ENCODE measurements at places on chromosomes 4 and X. TPM values are rescaled to one million over a fixed set of nuclear protein-coding genes. Genes with fewer than 3 reads are reported as not detected.

DNA sequence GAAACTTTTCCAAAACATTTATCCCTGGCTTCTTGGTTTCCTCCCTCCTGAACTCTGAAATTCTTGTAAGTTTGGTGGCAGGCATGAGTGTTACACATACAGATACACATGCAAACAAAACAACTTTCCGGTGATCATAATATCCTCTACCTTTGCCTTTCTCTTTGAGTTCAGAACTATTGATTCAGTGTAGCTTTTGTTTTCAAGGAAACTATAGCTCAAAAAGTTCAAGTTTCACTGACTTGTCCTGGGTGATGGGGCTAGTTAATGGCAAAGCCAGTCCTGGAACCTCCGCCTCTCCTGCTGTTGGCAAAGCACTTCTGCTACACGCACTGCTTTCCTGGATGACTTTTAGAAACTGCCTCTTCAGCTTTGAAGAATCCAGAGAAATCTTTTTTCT, 177.3 kb upstream of the FAT1 start:
- DNase-seq, result no peak

EVC gene
- total RNA-seq, result 30.0 TPM

DNA sequence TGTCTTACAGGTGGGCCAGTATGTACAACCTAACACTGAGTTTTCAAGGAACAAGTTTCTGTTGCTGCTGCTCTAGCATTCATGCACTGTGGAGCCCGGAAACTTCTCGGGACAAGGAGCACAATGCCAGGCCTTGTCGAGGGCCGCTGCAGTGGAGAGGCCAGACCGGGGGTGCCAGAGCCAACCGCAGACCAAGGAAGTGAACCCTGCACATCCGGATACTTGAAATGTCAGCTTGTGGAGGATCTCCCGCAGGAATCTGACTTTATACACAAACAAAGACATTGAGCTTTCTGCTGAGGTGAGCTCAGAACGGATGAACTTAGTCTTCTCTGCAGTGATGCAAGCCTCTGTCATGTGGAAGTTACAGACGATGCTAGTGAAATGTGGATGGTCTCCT, 99.5 kb downstream of the ZNF827 start:
- DNase-seq, result no peak

DNA sequence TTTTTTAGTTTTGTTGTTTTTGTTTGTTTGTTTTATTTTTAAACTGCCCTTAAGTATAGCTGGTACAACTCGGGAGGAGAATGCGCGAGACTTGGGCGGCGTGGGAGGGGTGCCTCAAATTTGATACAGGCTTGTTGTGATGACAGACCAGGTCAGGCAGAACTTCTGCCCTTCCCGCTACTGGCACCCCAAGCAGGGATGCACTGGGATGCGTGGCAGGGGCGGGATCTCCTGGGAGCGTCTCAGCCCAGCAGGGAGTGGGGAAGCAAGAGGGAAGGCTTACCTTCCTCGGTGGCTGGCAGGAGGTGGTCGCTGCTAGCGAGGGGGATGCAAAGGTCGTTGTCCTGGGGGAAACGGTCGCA, 851 bp downstream of the SFRP2 start:
- DNase-seq, result no peak

DNA sequence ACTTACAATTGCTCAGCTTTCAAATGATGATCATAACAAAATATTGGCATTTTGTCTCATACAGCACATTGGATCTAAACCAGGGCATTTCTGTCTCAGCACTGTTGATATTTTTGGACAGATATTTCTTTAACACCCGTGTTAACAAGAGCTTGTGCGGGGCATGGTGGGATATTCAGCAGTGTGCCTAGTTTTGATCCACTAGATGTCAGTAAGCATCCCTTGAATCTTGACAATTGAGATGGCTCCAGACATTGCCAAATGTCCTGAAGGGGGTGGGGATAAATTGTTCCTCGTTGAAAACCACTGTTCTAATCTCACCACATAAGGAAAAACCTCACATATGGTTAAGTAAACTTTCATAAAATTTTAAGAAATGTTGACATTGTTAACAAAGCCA, 806.3 kb downstream of the STIM2 start:
- no peak for DNase-seq

ATG4A gene
- 11.2 TPM for total RNA-seq

Measured in body of pancreas (tissue), 4 donors.